ENCODE measurements at places on chromosomes 7 and 10.

GRCh38 chr7:105389088-105389650 lies 448 bp upstream of the SRPK2 start:
- DNase-seq, result no peak

DNA sequence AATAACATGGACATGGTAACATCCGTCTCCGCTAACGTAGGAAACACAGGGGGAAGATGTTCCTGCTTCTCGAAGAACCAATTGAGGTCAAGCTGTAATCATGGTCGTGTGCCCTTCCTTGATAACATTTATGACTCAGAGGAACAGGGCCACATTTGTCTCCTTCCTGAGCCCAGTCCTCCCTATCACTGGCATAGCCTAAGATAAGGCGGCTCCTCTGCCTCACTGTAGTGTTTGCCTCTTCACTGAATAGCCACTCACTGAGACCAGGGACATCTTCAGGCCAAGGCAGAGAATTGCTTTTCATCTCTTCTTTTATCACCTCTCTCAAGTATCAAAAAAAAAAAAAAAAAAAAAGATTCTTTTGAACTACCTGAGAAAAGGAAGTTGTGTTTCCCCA lies 5.4 kb upstream of the GRM8 start:
- DNase-seq, result no peak

DNA sequence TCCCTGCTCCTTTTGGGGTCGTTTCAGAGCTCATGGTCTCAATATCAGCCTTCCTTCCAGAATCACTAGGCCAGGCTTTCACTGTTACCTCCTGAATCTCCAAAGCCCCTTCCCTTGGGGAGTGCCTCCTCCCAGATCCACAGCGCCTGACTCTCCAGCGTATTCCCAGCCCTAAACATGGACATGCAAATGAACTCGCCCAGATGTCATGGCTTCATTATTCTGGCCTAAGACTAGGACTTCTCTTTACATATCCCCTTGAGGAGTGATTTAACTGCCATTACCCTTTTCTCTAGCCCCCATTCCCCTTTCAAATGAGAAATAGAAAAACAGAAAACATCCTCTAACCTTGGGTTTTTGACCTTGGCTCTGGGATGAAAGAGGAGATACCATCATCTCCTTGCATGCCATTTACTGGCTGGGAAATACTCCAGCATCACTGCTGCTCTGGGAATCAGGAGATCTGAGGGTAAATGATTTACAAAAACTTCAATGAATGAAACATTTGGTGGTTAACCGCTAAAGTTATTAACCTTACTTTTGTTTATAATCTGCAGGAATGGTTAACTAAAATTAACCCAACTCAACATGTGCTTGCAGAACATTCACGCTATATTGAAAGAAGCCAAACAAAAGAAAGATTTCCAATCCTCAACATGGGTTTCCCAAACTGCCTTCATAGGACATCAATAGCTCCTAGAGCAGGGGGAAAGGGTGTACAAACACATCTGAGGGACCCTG lies 37.0 kb downstream of the FAM171A1 start:
- no peak for DNase-seq

GRCh38 chr10:121237718-121238117 lies 360.5 kb downstream of the FGFR2 start:
- no peak for DNase-seq

DNA sequence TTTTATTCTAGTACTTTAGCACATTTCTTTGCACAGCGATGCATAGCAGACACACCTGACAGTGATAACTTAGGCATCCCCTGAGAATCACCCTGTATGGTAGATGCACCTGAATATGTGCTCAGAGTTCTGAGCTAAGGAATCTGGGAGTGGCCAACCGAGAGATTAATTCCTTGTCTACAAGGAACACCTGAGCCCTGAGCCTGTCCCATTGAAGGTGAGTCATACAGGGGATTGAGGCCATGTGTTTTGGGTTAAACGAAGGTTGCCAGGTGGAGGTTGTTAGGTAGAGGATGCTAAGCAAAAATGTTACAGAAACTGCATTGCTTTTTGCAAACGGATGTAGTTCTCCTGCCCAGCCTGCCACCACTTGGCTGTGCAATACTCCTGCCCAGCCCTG lies 128.9 kb downstream of the AMPH start:
- DNase-seq, result no peak
